CD4-positive, alpha-beta T cell treated with Interleukin-12 subunit alpha and Interleukin-12 subunit beta, for 1 hour (primary cell): ENCODE measurements at places on chromosomes 3 and 15.

GRCh38 chr15:54567408-54568035 is 589.3 kb downstream of the UNC13C start:
- no peak for DNase-seq

DNA sequence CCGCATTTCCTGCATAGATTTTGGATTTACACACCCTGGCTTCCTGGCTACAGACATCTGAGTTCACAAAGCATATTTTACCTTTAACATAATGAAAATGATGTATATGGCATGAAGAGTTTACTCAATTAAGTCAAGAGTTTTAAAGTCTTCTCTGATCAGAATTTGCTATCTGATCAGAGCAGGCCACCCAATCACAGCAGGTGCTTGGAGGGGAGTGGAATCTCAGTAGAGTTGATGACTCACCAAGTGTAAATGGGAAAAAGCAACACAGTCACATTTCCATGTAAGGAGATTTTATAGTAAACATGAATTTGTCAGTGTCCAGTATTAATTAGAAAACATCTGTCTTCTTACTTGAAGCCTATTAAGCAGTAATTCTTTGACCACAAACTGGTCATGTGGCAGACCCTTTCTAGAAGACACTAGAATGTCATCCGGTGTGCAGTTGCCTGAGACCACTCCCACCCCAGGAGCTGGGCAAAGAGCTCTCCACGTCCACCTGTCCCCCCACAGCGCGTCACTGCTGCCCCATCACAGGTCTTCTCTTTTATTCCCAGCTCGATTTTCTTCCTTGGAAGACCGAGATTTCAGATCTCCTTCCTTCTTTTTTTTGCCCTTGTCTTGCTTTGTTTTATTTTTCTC is 10.8 kb downstream of the MESD start:
- no peak for DNase-seq

- DNase-seq, result no peak
These were observed 122.6 kb downstream of the FBN1 start for GRCh38 chr15:48522911-48523310.

GRCh38 chr3:127598841-127599570 is 795 bp downstream of the MCM2 start:
- no peak for DNase-seq

DNA sequence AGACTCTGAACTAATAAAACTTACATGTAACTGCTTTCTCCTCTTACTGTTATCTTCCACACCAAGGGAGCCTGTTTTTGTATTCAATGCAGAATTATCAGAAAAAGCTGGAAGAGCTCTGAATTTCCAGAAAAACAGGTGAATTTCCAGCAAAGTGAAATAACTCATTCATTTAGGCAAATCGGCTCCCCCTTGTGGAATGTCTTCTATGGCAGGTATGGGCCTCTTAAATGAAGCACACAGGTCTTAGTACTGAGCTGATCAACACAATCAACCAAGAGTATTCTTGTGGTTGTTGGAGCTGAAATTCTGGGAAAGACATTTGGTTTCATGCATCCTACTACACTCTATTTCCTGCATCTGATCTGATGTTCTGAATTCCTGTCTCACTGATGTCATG is 31.0 kb upstream of the PTPRG start:
- no peak for DNase-seq

DNA sequence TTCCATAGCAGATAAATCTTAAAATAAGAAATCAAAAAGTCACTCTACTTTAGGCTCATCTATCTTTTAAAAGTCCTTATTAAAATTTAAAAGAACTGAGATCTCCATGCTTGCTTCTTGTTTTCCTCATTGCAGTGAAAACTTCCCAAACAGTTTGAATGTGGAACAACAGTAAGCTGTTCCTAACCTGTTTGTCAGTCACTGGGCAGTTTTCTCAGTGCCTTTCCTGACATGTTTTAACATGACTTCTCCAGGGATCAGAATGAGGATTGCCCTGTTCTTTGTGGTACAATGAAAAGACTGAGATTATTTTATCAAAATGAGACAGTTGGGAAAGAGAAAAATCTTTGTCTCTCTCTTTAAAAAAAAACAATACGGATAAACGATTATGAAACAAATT is 774 bp downstream of the GPR87 start:
- no peak for DNase-seq
